Right cardiac atrium (tissue), 5 donors: ENCODE measurements at places on chromosomes 1 and 21.

DNA sequence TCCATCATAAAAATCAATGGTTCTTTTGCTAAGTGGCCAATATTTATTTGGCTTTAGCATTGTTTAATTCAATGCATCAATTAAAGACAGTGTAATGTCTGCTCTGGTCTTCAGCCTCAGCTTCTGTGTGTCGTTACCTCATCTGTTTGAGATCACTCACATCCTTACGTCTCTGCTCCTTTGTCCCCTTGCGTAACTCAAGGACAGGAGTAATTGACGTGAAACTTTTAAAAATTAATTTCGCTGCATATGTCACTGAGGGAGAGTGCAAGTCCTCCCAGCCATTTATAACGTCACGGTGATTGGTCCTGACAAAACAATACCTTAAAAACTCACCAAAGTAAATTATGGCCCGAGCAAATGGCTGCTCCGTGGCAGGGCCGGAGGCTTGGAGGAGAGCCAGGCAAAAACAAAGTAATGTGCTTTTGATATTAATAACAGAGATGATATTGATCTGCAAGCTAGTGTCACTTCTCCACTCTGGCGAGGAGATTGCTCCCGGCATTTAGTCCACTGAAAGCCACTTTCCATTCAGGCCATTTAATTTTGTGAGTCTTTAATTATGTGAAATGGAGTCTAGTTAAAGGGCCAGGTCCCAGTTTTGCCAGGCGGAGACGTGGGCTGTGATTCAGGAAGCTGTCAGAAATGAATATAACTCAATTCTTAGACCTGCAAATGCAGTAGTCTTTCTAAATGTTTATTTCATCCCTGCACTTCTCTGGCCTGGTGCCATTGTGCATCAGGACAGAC is 150.9 kb upstream of the POU3F1 start:
- DNase-seq: no peak

GRCh38 chr1:31637915-31638673 is 6.6 kb downstream of the PEF1 start:
- no peak for DNase-seq

GRCh38 chr1:36269408-36269838 is 36.7 kb upstream of the SH3D21 start:
- no peak for DNase-seq

DNA sequence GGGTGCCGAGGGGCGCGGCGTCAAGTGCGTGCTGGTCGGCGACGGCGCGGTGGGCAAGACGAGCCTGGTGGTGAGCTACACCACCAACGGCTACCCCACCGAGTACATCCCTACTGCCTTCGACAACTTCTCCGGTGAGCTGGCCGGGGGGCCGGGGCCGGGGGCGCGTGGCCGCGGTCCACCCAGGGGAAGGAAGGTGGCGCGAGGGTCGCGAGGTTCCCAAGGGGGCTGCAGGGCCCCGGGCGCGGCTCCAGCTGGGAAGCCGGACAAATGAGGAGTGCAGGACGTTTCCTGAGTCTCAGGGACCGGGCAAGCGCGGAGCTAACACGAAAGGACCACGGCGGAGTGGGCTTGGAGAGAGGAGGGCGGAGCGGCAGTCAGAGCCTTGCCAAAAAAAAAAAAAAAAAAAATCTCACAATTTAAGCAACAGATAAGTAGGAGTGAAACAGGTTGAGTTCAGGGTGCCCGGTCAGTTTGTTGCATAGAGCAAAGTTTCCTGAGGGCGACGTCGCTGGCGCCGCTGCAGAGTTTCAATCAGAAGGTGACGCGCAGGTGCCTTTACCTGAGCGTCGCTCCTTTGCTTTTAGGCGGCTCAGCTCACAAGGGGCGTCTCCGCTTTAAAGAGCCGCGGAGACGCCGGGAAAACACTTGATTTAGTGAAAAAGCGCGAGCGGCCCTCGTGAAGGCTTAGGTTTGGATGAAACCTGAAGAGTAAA is 750 bp downstream of the RHOU start:
- DNase-seq: peak; percentile 58

GRCh38 chr21:17032141-17032655 is 480.6 kb upstream of the CXADR start:
- no peak for DNase-seq

GRCh38 chr1:65289449-65289848 is 19.9 kb upstream of the DNAJC6 start:
- no peak for DNase-seq

DNA sequence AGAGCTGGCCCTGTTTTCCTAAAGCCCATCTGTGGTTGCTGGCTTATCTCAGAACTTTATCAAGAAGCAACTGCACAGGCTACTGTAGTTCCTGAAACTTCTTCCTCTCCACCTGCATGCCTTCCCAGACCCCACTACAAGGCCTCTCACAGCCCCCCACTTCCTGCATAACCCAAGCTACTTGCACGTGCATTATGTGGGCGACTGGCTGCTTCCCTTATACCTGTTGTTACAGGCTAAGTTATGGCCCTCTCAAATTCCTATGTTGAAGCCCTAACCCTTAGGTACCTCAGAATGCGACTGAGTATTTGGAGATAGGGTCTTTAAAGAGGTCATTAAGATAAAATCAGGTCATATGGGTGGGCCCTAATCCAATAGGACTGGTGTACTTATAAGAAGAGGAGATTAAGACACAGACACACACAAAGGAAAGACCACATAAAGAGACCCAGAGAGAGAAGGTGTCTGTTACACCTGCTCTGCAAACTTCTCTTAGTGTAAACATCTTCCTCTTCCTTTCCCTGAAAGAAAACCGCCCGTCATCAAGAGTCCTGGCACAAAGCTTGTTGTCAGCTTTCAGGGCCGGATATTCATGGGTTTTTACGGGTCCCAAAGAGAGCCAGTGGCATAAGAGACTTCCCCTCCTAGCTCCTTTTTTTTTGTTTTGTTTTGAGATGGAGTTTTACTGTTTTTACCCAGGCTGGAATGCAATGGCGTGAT is 5.1 kb downstream of the ZNF496 start:
- no peak for DNase-seq

GRCh38 chr21:23308741-23309140 is 2298.5 kb downstream of the MRPL39 start:
- DNase-seq: no peak

- peak; percentile 18 for DNase-seq
Observed at GRCh38 chr21:44713130-44713529, 1.8 kb upstream of the TSPEAR start.

- DNase-seq: no peak
Observed at GRCh38 chr1:34549199-34549598, 205.6 kb upstream of the GJB5 start.

GRCh38 chr1:210218047-210218446 is 14.5 kb upstream of the SERTAD4 start:
- DNase-seq: no peak

DNA sequence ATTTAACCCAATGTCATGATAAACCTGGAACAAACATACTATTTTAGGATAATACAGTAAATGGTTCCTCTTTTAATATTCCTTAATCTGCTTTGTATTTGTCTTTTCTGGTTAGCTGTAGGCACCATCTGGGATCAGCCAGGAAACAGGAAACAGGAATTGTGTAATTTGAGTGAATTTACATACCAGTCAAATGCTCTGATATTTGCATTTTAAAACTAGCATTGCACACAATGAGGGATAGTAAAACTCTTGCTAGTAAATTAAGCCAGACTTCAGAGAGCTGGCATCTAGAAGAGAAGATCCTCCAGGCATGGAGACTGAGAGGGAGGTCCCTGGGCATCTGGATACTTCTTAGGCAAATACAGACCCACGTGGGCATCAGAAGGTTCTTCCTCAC is 103.5 kb downstream of the HMCN1 start:
- no peak for DNase-seq

DNA sequence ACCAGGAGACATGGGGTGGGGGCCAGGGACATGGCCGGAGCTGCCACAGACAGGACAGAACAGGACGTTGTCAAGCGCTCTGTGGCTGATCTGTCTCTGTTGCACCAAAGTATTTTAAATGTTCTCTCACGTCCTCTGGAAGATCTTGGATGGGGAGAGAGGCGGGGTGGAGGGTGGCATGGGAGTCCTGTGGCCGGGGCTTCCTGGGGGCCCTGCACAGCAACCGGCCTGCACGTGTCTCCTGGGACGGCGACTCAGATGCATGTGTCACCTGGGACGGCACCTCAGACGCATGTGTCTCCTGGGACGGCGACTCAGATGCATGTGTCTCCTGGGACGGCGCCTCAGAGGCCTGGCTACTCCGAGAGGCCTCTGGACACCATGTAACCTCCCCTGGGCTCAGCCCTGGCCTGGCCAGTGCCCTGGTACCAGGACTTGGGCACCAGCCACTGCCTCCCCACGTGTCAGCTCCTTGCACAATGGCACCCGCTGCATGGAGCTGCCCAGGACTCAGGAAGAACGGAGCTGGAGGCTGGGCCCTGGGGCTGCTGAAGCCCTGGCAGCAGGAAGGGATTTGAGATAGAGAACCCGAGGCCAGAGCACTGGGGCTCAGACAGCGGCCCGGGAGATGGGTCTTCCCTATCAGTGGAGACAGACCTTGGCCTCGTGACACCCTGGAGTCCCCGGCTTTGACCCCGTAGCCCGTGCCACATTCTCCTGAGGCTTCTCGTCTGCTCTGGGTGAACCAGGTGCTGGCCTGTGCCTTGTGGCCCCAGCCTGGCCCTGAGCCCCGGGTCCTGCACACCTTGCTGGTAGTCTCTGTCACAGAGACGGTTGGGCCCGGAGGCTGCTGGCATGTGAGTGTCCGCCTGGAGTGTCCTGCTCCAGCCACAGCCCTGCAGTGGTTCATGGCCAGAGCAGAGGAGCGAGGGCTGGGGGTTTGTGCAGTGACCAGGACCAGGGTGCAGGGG is 14.7 kb upstream of the SLC19A1 start:
- peak; percentile 70 for DNase-seq

DNA sequence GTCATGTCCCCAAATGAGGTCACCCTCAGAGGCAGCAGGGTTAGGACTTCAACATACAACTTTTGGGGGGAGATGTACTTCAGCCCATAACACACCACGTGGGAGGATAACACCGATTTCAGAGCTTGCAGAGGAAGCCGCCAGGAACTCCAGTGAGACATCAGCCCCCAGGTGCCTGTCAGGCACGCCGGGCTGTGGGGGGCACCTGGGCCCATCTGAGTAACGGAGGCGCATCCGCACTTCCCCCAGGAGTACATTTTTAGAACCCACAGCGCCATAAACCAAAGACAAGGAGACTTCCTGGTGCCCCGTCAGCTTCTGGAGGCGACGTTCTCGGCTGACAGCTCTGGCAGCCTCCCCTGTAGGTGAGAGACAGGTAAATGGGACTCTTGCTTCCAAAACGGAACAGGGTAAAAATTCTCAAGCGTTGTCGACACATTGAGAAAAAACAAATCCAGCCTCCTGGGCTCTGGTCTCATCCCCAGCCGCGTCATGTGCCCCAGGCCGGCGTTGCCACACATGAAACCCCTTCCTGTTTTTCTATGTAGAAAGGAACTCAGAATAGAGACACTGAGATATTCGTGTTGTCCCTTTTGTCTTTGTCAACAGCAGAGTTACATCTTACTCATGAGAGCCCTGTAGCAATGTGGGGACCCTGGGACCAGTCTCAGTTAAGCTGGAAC is 93.3 kb downstream of the PDE9A start:
- DNase-seq: peak; percentile 76

- DNase-seq: no peak
Observed at GRCh38 chr1:78950826-78951225, 55.7 kb downstream of the ADGRL4 start.

- no peak for DNase-seq
Observed at GRCh38 chr1:202249846-202250245, 56.2 kb downstream of the LGR6 start.
